ENCODE measurements at places on chromosomes 2 and 18. TPM values are rescaled to one million over a fixed set of nuclear protein-coding genes. Genes with fewer than 3 reads are reported as not detected.

The SLC5A6 gene
- total RNA-seq, result 143 TPM

The SPIRE1 gene
- total RNA-seq, result 12.5 TPM

The LBX2 gene
- total RNA-seq, result 6.2 TPM

The IL36B gene
- total RNA-seq, result not detected

The LYG2 gene
- total RNA-seq, result not detected

The SIX3 gene
- not detected for total RNA-seq

The KIF3C gene
- 6.7 TPM for total RNA-seq

The CD28 gene
- total RNA-seq, result 0.11 TPM

The ACTG2 gene
- total RNA-seq, result 0.67 TPM

GRCh38 chr2:66171530-66171929, 263.4 kb upstream of the MEIS1 start:
- no peaks in the 10 kb centered on the region for H3K4me1 ChIP-seq
- DNase-seq, result no peak
- H3K27me3 ChIP-seq, result no peaks in the 10 kb centered on the region
- no peak overlapping the region for H3K4me3 ChIP-seq
- H3K36me3 ChIP-seq, result no peaks in the 10 kb centered on the region

GRCh38 chr2:219308142-219309101, 779 bp downstream of the PTPRN start:
- no peaks in the 10 kb centered on the region for H3K36me3 ChIP-seq
- peaks cover 15% of the 10 kb centered on the region for H3K4me1 ChIP-seq
- no peak overlapping the region for H3K27ac ChIP-seq
- DNase-seq, result peak; percentile 80

DNA sequence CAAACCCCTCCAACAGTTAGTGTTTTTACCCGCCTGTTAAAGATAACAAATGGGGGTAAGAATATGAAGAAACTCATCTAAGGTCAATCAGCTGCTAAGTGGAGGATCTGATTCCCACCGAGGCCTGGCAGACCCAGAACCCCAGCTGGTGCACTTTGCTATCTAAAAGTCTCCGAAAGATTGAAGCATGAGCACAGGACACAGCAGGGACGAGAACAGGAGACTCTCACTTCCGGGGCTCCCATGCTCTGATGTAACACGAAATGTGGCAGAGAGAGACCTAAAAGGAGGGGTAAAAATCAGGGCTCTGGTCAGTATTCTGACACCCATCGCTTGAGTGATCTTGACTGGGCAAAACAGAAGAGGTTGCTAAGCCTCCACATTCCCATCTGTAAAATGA, 119.7 kb downstream of the PDCL3 start:
- no peaks in the 10 kb centered on the region for H3K4me1 ChIP-seq
- peaks cover 18% of the 10 kb centered on the region for H3K27me3 ChIP-seq
- H3K4me3 ChIP-seq, result no peak overlapping the region
- no peak overlapping the region for H3K27ac ChIP-seq

DNA sequence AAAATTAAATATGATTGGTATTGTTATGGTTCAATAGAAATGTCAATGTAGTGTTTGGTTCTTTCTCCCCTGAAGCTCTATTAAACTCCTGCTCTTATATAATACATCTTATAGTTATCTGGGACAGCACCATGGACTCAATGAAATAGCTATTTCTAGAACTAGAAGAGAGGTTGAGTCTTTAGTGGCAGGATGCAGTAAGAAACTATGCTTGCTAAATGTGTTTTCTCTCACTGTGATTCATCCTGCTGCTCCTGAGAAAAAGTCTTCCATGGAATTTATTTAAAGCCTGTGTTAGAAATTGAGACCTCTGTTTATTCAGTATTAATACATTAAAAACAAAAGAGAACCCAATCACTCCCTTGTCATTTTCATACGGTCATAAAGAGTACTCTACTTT, 61.5 kb downstream of the G6PC2 start:
- no peak for DNase-seq
- H3K4me3 ChIP-seq, result no peak overlapping the region

- no peak overlapping the region for H3K27ac ChIP-seq
- H3K36me3 ChIP-seq, result peaks cover 37% of the 10 kb centered on the region
- H3K4me3 ChIP-seq, result no peak overlapping the region
- H3K4me1 ChIP-seq, result no peaks in the 10 kb centered on the region
- no peak for DNase-seq
Measured at GRCh38 chr2:178530131-178530530, 49.9 kb downstream of the PLEKHA3 start.

GRCh38 chr18:32469190-32469651, 1.5 kb downstream of the GAREM1 start:
- DNase-seq, result no peak
- H3K27me3 ChIP-seq, result peaks cover 16% of the 10 kb centered on the region
- H3K4me3 ChIP-seq, result no peak overlapping the region
- H3K36me3 ChIP-seq, result no peaks in the 10 kb centered on the region
- peaks cover 11% of the 10 kb centered on the region for H3K4me1 ChIP-seq
- H3K27ac ChIP-seq, result no peak overlapping the region

DNA sequence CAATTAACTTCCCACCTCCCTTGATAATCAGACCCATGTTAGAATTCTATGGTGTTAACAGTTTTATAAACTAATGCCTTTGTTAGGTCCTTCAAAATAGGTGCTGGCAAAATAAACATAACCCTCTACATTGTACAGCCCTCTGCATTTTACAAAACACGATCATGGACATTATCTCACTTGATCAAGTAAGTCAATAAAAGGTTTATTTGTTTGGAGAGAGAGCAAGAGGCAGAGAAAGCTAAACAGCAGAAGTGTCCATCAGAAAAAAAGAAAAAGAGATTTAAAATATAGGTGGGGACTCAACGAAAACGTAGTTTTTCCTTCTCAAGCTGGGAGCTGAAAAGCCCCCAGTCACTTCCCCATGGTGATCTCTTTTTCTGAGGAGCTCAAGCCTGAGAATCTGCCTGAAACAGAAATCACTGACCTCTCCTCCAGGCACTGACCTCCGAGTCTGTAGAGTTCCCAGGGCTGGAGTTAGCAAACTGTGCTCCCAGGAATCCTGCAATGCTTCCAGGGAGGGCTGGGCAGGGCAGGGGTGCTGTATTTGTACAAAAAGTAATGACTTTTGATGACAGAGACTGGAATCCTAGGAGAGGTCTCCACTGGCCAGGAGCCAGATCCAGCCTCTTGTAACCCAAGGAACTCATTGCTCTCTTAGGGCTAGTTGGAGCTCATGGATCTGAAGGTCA, 137.8 kb upstream of the KLHL29 start:
- no peaks in the 10 kb centered on the region for H3K27me3 ChIP-seq
- no peak overlapping the region for H3K27ac ChIP-seq
- H3K4me3 ChIP-seq, result no peak overlapping the region
- no peak for DNase-seq

DNA sequence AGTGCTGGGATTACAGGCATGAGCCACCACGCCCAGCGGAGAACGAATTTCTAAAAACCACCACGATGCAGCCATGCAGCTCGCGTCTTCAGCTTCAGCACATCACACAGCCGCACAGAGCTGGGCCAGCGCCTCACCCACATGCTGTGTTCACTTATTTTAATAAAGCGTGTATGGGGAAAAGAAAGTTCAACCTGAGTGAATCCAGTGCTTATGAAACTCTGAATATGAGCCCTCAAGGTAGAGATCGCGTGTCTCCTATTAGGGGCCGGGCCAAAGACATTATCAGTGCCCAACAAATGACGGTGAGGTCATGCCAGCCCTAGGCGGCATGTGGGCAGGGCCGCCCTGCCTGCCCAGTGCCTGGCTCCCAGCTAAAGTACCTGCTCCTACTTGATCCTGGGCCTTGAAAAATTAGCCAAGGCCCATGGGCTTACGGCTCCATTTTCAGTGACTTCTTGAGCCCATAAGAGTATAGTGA, 44.3 kb downstream of the SPRED2 start:
- no peaks in the 10 kb centered on the region for H3K27me3 ChIP-seq
- H3K36me3 ChIP-seq, result peaks cover 3% of the 10 kb centered on the region
- H3K4me3 ChIP-seq, result no peak overlapping the region
- no peak for DNase-seq

DNA sequence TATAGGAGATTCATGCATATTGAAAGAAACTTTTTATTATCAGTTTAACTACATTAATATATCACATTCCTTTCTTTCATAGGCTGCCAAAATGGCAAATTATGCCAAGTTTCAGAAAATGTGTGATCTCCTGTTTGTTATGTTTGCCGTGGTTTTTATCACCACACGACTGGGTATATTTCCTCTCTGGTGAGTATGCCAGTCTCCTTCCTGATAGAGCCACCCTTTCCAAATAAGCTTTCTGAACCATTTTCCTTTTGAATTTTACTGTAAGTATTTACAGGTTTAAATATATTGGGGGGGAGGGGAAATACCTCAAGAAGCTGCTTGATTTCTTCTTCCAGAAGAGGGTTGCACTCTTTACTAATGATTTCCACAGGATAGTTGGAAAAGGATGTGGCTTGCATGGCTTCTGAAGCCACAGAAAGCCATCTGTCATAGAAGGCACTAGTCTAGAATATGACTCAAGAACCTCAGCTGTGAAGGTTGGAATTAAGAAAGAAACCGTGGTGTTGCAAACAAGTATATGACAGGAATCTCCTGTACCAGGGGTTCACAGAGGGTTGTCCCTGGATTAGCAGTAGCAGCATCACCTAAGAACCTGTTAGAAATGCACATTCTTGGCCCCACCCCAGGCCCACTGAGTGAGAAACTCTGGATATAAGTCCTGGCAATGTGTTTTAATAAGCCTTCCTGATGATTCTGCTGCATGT, 84.5 kb upstream of the NOSTRIN start:
- no peak for DNase-seq
- H3K4me1 ChIP-seq, result peaks cover 8% of the 10 kb centered on the region

DNA sequence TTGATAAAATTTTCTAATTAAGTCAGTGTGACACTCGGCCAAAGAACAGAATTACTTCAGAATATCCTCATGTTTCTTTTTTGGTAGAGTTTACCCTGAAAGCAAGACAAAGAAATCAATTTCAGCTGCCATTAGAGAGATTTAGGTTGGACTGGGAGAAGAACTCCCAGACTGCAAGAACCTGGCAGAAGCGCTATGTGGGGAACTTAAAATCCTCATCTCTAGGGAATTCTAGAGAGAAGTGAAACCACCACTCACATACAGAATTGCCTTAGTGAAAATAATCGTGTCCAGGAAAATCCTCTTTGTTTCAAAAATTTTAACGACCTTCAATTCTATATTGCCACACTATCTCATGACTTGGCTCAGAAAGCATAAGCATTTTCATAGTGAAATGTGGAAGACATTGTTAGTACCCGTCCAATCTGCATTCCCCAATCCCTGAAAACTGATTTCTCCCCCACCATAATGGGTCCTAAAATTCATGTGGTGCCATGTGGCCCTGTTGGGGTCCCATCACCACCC, 297.3 kb upstream of the MEIS1 start:
- no peaks in the 10 kb centered on the region for H3K4me1 ChIP-seq
- no peaks in the 10 kb centered on the region for H3K27me3 ChIP-seq
- H3K36me3 ChIP-seq, result no peaks in the 10 kb centered on the region
- no peak overlapping the region for H3K27ac ChIP-seq

DNA sequence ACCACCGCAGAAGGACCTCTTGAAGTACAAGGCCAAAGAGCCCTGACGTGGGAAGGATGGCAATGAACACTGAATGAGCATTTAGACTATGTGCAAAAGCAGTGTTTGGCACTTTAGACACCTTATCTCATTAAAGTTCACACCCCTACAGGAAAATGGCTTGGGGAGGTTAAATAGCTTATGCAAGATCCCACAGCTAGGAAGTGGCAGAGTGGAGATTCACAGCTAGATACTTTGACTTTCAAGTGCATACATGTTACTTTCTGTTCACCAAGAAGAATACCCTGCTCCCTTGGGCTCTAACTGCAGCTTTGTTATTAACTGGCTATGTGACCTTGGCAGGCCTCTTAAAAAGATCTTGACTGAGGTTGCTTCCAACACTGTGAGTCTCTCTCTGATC, 58.2 kb downstream of the ICOS start:
- no peak for DNase-seq
- H3K4me3 ChIP-seq, result no peak overlapping the region
- H3K27ac ChIP-seq, result no peak overlapping the region

- H3K36me3 ChIP-seq, result peaks cover 33% of the 10 kb centered on the region
- no peak for DNase-seq
- peaks cover 8% of the 10 kb centered on the region for H3K4me1 ChIP-seq
- H3K27me3 ChIP-seq, result no peaks in the 10 kb centered on the region
Measured at GRCh38 chr2:191833356-191833755, 13.5 kb downstream of the CAVIN2 start.

GRCh38 chr2:25844089-25844488, 34.2 kb downstream of the ASXL2 start:
- no peak overlapping the region for H3K27ac ChIP-seq
- H3K4me1 ChIP-seq, result no peaks in the 10 kb centered on the region
- no peaks in the 10 kb centered on the region for H3K27me3 ChIP-seq
- DNase-seq, result no peak
- peaks cover 30% of the 10 kb centered on the region for H3K36me3 ChIP-seq

GRCh38 chr18:63725682-63726480, 23.1 kb downstream of the SERPINB11 start:
- H3K4me3 ChIP-seq, result no peak overlapping the region
- H3K27me3 ChIP-seq, result no peaks in the 10 kb centered on the region
- no peak overlapping the region for H3K27ac ChIP-seq
- no peaks in the 10 kb centered on the region for H3K4me1 ChIP-seq
- no peak for DNase-seq
- no peaks in the 10 kb centered on the region for H3K36me3 ChIP-seq

GRCh38 chr2:15554525-15555218, 6.5 kb downstream of the NBAS start:
- DNase-seq, result no peak
- H3K4me3 ChIP-seq, result peak overlapping the region; percentile 9
- H3K36me3 ChIP-seq, result peaks cover 67% of the 10 kb centered on the region

DNA sequence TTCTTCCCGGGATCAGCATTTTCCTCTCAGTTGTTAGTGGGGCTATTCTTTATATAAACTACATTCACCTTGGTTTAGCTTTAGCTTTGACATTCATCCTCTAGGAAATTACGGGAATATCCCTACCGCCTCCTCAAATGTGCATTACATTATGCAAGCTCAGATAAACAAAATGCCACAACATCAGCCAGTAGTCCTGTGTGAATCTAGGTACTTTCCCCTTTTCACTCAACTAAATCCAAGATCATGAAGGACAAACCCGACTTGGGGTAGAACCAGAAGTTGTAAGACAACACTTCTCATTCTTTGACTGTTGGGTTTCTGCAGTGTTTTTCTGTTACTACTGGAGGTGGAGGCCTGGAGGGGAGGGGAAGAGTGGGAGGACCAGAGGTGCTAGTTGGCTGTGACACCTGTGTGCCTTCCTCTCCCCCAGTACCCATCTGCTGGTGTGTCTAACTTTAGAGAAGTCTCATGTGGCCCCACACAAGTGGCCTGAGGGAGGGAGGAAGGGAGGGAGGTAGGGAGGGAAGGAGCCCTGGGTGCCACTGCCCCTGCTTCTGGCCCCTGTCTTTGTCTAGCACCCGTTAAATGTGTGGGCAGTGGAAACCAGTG, 84.8 kb upstream of the BCL2L11 start:
- peaks cover 60% of the 10 kb centered on the region for H3K27me3 ChIP-seq
- H3K4me3 ChIP-seq, result no peak overlapping the region
- H3K4me1 ChIP-seq, result no peaks in the 10 kb centered on the region
- no peak overlapping the region for H3K27ac ChIP-seq
- DNase-seq, result no peak

GRCh38 chr2:112936927-112937232, 25.9 kb downstream of the IL37 start:
- no peaks in the 10 kb centered on the region for H3K36me3 ChIP-seq
- no peak overlapping the region for H3K4me3 ChIP-seq
- DNase-seq, result no peak

GRCh38 chr2:98142106-98142791, 55.3 kb downstream of the VWA3B start:
- peaks cover 3% of the 10 kb centered on the region for H3K4me1 ChIP-seq
- H3K27me3 ChIP-seq, result peaks cover 13% of the 10 kb centered on the region
- no peaks in the 10 kb centered on the region for H3K36me3 ChIP-seq
- DNase-seq, result no peak
- no peak overlapping the region for H3K4me3 ChIP-seq
- H3K27ac ChIP-seq, result no peak overlapping the region

All from K562 (cell line).